ENCODE measurements at places on chromosomes 7 and 10. TPM values are rescaled to one million over a fixed set of nuclear protein-coding genes. Genes with fewer than 3 reads are reported as not detected.

DNA sequence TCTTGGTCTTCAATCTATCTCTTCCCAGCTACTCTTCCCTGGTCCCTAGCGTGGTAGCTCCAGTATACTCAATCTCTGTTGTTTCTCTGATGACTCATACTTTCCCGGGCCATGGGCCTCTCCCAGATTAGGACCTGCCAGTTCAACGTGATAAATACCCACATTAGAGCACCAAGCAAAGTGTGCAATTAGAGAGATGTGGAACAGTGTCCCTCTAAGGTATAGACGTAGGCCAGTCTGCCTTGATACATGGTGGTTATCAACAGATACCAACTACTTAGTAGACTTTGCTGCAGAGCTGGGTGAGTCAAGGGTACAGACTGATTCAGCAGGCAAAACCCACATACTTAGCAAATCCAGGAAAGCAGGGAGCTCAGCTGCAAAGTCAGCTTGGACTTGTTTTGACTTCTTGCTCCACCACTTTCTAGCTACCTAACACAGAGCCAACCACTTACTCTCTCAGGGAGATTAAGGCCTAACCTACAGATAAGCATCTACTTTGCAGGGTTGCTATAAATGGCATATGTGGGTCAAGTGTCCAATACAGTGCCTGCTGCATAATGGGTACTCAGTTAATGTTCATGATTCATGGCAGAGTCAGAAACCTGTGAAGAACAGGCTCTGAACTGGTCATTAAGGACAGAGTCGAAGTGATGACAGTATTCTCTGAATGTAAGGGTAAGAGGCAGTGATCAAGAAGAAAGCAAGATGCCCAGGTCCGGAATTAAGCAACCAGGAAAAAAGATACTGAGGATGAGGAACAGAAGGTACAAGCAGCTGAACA lies 176.1 kb downstream of the CHN2 start:
- no peak overlapping the region for H3K27ac ChIP-seq
- H3K4me3 ChIP-seq: no peak overlapping the region
- H3K4me1 ChIP-seq: peaks cover 15% of the 10 kb centered on the region
- peak; percentile 12 for DNase-seq
- H3K36me3 ChIP-seq: peaks cover 32% of the 10 kb centered on the region

GRCh38 chr10:93445097-93445960 lies 36.8 kb downstream of the MYOF start:
- peak overlapping the region; percentile 31 for H3K4me3 ChIP-seq
- DNase-seq: peak; percentile 97
- no peaks in the 10 kb centered on the region for H3K36me3 ChIP-seq
- H3K27me3 ChIP-seq: no peaks in the 10 kb centered on the region
- H3K4me1 ChIP-seq: peaks cover 37% of the 10 kb centered on the region

ADK gene
- 79.1 TPM for total RNA-seq

GRCh38 chr7:38704041-38704547 lies 72.9 kb upstream of the AMPH start:
- peaks cover 1% of the 10 kb centered on the region for H3K27me3 ChIP-seq
- H3K4me1 ChIP-seq: no peaks in the 10 kb centered on the region
- H3K4me3 ChIP-seq: no peak overlapping the region
- no peaks in the 10 kb centered on the region for H3K36me3 ChIP-seq
- no peak for DNase-seq
- H3K27ac ChIP-seq: no peak overlapping the region
